ENCODE measurements at places on chromosomes 16 and 17. TPM values are rescaled to one million over a fixed set of nuclear protein-coding genes. Genes with fewer than 3 reads are reported as not detected.
A peak's percentile ranks its signal among the peaks of the same experiment; 100 is the strongest.

PHB1 gene
- total RNA-seq = 232 TPM

DNA sequence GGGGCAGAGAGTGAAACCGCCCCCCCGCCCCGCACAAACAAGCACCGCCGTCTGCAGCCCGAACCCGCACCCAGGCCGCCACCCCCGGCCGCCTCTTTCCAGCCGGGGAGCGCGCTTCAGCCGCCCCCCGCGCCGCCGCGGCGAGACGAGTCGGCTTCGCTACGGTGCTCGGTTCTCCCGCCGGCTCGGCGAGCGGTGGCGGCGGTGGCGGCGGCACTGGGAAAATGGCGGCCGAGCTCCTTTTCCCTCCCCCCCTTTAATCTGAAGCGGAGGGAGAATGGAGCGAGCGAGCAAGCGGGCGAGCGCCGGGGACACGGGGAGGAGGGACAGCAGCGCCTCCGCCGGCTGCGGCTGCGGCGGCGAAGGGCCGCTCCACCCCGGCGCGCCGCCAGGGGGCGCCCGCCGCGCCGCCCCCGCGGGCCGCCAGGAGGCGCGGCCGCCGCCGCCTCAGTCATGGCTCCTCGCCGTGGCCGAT is at the start of gene KANSL1:
Gene KANSL1, minus strand, starts transcription at position 279 of the 475 bp plus-strand sequence. CDS start 21,286 bp downstream, outside the sequence.
- peak; percentile 93 for DNase-seq

EVPLL gene
- 0.35 TPM for total RNA-seq

- no peak for DNase-seq
Measured at GRCh38 chr17:17062866-17063265, 20.6 kb downstream of the MPRIP start.

DNAAF8 gene
- 6.4 TPM for total RNA-seq

DNA sequence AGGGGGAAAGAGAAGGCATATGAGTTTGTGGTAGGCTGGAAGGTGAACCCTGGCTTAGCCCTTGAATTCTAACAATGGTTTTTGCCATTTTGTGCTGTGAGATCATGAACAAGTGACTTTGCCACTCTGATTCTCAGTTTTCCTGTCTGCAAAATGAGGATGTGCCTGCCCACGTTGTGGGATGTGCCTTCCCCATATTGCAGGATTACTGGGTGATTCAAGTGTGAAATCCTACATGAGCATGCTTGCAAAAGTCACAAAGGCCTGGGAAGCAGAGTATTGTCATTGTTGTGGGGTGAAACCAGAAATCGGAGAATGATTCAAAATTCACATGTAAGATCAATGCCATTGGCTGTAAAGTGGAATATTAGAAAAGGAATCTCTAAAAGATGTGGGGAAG is 28.6 kb upstream of the TVP23A start:
- DNase-seq = no peak

GRCh38 chr17:2400474-2400866 is 390 bp downstream of the MNT start:
- peak; percentile 21 for DNase-seq

- DNase-seq = peak; percentile 50
Measured at GRCh38 chr17:12765548-12765947, 23.8 kb upstream of the ARHGAP44 start.

DNA sequence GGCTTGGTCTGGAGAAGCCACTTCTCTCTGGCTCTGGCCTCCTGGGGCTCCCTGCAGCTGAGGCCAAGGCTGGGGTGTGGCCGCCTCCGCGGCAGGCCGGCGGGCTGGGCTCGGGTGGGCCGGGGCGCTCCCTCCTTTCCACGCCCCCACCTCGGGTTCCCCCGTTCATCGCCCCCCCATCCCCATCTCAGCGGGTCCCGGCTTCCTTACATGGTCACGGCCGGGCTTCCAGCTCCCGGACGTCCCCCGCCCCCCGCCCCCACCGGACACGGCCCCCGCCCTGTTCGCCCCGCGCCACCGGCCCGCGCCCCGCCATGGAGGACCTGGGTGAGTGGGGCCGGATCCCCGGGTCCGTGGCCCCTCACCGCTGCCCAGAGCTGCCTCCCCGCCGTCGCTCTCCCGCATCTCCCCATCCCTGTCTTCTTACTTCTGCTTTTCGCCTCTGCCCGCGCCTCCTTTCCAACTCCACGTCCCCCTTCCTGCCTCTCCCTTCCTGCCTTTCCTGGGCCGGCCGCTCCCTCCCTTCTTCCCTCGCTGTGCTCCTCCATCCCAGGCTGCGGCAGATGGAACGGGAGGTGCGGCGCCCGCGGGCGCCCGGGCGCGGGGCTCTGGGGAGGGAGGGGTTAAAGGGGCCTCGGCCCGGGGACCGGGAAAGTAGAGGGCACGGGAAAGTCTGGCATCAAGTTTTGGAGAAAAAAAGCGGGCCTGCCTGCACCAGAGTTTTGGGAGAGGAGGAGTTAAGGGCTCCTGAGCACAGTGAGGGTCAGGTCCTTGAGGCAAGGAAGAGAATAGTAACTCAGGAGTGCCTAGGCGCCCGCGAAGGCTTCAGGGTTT is at the start of gene TGFB1I1:
Gene TGFB1I1, plus strand, starts transcription at position 278 of the 834 bp plus-strand sequence. Its CDS starts 37 bp downstream, at position 315.
- peak; percentile 45 for DNase-seq

- DNase-seq = no peak
Measured at GRCh38 chr17:81478119-81478518, 34.5 kb downstream of the ACTG1 start.

DNA sequence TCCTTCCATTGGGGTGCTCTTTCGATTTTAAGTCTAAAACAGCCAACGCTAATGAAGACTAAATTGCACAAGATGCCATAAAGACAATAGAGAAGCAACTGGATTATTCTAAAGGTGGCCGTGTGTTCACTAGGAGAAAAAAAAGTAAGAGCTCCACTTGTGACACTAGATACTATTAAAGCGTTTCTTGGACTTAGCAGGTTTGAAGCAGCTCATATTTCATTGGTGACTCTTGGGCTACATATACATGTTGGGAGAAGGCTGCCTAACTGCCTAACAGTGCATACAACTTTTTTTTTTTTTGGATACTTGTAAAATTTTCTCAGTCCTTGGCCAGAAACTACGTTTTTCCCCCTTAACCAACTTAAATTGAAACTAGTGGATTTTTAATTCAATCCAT is 111.8 kb upstream of the NOG start:
- DNase-seq = no peak

CCDC200 gene
- total RNA-seq = not detected

- no peak for DNase-seq
Measured at GRCh38 chr17:81392909-81393654, 2.2 kb upstream of the BAHCC1 start.

DNA sequence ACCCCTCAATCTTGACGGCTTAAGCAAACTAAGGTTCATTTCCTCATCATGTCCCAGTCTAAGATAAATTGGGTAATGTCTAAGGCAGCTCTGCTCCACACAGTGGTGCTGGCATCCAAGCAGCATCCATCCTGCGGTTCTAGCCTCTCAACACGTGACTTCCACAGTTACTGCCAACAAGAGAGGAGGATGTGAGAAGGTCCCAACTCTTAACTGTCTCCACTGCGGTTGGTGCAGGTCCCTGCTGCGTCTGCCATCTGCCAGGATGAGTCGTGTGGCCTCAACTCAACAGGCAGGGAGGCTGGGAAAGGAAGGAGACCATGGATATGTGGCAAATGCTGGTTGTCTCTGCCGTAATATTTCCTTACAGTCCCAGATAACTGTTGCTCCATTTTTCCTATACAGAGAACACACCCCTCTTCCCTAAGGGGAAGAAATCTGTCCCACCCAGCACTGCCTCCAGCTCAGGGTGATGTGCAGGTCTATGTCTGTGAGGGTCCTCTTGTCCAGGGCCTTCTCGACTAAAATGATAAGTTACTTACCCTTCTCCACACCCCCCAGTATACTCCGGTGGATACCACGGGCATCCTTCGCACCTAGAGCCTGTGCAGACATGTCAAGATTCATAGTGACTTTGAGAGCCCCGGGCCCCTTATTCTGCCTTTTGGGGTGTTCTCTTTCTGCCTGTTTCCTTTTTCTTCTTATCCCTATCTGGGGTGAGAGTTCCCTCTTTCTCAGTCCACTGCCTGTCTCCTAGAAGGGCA is 64.7 kb downstream of the KCNJ18 start:
- DNase-seq = peak; percentile 14
